ENCODE measurements at places on chromosomes 5 and 9.

DNA sequence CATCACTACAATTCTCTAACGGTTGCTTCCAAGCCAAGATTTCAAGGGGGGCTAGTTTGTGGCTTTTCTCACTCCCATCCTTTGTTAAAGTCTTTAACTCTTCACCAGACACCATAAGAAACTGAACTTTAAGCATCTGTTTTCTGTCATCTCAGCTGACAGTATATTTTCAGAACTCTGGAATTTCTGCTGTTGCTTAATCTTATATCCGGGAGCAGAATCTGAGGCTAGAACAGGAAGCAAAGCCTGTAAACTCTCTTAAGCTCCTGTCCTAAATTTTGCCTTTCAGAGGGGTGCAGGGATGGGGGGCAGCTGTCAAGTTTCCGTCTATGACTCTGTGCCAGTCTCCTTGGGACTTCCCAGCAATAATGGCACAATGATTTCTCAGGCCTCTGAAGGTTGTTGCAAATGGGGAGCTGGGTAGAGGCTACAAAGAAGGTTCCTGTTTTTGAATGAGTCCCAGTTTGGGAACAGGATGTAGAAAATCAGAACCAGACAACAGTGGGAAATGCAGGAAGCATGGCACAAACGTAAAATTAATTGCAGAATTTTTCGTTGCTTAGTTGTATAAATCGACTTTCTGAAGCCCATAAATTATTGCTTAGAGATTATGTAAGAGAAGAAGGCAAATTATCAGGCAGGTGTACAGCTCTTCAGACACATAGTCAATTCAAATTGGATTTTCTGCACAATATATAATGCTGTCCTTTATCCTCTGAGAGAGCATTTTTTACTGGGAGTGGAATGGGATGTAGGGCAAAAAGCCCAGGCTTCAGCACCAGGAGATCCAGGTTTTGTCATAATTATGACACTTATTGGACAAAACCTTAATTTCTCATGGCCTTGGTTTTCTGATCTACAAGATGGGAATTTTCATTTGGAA, 430.9 kb downstream of the DMAC1 start:
- peak; percentile 80 for DNase-seq

- DNase-seq = peak; percentile 94
These were observed 75.9 kb upstream of the PRR16 start for GRCh38 chr5:120388016-120388781.

DNA sequence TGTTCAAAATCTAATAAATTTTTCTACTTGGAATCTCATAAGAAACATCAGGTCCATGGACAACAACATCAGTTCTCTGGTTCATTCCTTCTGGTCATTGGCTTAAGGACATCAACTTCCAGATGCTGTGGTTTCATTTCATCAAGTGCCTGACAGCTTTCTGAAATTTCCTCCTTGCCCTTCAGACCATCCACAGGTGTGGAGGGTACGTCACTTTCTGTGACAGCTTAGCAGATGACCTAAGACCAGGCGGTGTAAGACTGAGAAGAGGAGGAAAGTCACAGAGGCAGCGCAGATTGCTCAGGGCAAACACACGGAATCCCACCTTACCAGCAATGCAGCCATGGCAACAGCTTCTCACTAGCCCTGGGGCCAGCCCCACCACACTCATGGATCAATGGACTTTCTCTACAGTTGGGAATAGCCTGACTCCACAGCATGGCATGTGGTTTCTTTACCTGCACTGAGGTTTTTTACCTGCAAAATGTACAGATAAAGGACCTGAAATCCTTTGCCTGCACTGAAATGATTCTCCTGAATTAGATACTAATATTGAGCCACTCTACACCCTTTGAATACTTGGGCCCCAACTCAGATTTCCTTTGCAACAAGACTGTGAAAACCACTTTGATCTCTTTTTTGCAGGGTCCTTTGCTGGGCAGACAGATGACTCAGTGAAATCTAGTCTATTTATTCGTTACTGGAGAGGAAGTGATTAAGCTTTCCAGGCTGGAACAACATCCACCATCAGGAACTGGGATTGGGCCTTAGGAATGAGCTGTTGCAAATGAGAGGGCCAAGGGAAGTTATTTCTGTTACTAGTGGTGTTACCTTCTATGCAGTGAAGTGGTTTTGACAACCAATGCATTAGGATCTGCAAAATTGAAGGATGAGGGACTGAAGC, 26.9 kb downstream of the TICAM2 start:
- peak; percentile 38 for DNase-seq

DNA sequence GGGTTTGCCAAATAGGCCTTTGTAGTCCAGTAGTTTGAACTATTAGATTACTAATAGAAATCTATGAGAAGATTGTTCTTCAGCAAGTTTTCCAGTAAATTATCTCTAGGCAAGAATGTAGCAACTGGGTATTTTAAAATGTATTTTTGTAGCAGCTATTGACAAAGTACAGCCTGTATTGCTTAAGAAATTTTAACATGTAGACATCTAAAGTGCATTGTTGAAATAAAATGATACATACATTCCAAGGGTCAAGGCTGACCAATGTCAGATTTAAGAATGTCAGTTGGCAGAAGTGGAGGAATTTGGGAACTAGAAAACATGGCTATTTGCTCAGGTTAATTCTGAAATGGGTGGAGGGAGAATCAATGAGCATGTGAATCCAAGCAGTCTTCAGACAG, 57.5 kb upstream of the ZSWIM6 start:
- peak; percentile 83 for DNase-seq

DNA sequence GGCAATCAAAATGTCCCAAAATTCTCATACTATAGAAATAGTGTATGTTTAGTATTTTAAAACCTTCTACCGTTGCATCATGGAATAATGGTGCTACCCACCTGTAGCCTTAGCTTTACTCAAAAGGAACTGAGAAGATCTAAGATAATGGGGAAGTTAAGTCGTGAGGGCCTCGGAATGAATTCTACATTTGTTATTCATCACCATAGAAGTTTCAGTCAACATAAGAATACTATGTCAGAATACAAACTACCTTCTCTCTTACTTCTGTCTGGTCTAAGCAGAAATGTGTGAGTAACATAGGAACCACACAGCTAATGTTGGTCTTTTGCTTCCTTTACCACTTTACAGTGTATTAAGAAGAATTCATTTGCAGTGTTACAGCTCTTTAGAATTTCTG, 43.2 kb downstream of the RFK start:
- no peak for DNase-seq

DNA sequence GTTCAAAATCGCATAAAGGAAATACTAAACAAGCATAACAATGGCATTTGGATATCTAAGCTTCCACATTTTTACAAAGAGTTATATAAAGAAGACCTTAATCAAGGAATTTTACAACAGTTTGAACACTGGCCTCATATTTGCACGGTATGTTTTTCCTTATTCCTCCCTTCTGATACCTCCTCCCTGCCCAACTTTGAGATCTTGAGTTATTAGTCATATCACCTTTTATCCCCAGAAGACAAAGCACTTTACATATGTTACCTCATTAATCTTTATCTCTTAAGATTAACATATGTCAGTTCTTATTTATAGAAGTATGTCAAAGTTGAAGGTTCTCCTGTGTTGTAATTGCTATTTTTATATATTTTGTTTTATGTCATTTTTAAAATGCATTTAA, 29.8 kb downstream of the TDRD7 start:
- DNase-seq = no peak

DNA sequence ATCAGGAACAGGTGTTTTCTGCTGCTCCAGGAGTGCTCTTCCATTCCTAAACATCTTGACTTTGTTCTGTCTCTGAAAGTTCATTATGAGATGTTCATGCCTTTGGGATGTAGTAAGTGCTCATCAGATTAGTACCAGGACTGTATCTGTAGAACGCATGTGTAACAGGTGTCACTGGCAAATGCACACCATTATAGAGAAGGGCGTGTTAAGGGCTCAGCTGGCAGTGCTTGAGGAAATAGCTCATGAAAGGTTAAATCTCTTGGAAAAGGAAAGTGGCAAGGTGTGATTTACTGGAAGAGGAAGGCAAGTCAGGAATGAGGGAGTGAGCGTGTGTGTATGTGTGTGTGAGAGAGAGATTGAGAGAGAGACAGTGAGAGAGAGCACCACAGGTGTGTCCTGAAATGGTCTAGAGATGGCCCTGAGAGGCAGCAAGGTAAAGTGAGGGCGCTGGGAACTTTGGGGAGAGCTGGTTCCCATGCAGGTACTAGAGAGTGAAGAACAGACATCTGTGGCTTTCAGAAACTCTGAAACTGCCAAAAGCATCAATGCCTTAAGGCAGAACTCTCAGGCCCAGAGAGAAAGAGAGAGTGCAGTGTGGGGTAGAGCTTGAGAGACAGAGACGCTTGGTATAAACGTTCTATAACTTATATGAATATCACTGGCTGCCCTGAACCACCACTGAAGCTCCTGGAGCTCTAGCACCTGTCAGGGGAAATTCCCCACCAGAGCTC, 13.7 kb upstream of the CXCL14 start:
- no peak for DNase-seq

- no peak for DNase-seq
These were observed 296.1 kb downstream of the NDUFS4 start for GRCh38 chr5:53856506-53856905.

DNA sequence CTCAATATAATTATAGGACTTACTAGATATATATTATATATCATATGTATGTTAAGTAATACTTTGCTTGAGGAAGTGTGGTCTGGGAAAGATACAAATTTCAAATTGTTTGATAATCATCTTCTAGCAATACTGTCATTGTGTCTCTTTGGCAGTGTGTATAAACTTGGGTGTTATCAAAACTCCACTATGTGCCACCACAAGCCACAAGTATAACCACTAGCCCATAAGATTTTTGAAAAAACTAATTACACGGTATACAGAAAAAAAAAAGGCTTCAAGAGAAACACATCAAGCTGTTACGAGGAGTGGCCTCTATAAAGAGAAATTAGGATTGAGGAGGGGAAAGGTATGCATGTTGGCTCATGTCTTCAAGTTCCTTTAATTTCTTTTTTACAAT, 44.7 kb upstream of the PCSK5 start:
- no peak for DNase-seq

DNA sequence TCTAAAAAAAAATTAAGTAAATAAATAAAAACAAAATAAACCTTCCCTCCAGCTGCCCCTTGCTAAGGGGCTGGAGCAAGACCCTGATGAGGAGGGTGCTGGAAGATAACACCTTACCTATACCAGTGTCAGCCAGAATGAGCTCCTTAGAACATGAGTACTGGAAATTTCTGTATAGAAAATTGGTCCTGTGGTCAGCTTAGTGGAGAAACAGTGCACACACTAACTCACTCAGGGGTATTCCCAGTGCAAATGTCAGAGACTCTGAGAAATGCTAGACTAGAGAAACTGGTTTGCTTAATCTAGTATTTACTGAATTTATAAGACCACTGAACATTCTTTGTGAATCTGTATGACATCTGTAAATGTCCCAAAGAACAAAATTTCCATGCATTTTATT, 62.1 kb upstream of the CTXN3 start:
- DNase-seq = no peak

DNA sequence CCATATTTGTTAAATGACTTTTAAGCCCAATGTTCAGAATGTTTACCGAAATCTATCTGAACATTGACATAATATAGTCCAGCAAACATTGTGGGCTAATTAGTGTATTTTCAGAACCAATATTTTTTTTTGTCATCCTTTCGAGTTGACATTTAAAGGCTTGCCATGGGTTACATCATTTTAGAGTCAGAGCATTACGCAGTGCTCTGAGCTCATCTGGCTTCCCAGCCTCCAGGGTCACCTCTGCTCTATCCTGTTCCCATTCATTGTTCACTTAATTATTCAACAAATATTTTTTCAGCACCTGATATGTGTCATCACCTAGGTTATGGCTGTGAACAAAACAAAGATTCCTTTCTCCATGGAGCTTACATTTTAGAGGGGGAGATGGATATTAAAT, 80.2 kb downstream of the SREK1 start:
- no peak for DNase-seq

DNA sequence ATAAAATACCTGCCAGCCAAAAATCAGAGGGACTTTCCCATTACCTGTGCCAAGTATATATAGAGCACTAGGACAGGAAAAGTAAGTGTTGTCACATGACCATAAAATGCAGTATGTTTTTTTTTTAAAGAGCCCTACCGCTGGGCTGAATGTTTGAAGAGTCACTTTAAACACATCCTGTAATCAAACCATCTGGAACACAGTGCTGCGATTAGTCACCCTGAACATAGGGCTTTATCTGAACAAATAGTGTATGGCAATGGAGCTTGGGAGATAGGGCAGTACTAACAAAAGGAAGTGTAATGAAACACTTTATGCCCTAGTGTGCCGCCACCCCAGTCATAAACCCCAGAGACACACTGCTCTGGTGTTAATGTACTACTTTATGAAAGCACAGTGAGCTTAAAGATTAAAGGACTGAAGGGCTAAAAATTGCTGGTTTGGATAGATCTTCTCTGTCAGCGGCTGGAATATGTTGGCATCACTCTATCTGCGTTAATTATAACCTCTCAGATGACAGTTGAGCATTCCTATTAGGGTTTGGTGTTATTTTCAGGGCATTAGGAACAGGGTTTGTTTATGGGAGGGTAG, 90.4 kb downstream of the ZNF608 start:
- DNase-seq = peak; percentile 65

DNA sequence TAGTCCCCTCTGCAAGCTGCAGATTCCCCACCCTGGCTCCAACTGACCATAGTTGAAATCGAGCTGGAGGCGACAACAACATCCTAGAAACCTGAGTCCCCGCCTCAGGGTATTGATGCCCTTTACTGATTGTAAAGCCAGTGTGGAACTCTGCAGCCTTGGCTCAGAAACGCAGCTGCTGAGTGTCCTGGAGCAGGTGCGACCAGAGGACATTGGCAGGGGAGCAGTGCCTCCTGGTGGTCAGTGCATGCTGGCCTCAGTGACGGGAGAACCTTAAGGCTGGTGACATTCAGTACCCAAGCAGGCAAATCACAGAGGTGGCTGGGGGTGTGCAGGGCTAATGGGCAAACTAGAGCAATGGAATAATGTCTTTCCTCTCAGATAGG, 20.4 kb upstream of the ZNF354B start:
- DNase-seq = no peak

DNA sequence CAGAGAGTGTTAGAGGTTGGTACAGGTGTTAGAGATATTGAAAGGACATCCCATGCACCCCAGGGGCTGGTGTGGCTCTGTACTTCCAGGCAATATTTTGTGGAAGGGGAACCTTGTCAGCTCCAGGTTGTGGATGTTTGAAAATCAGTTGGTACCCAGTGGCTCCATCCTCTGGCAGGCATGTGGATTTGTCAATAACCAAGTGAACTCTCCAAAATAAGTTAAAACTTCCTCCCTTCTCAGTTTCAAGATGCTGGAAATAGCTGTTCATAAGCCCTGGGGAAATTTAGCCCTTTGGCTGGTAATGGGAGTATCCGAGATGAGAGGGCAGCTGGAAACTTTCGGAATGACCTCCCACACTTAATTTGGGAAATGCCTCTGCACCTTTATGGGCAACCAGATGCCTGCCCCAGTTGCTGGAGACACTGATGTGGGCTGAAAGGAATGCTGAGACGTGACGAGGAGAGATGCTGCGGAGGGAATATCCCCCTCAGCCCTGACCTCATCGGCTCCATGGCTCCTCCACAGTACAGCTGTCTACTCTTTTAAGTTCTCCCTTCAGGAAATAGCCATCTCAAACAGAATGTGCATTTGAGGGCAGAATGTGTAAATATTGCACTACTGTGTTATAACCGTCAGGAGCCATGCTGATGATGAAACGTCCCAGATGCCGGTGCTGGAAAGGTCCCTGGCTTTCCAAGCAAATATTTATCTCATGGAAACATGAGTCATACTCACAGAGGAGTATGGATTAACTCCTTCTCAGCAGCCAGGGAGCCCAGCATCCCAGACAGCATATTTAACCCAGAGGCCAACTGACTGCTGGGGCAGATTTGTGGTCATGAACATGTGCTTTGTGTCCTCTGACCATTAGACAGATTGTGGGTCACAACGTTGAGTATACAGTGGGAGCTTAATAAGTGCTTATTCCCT, 29.5 kb downstream of the TGFBI start:
- peak; percentile 99 for DNase-seq

All from AG10803 (cell line).